Activated CD4-positive, alpha-beta memory T cell treated with anti-CD3 and anti-CD28 coated beads, Interleukin-2, amount 10 ng/mL, durations not matched to agents 7 days and 5 days (primary cell): ENCODE measurements at places on chromosomes 7 and 10. TPM values are rescaled to one million over a fixed set of nuclear protein-coding genes. Genes with fewer than 3 reads are reported as not detected.

The FEZF1 gene
- total RNA-seq, result not detected

- no peak for DNase-seq
These were observed 43.4 kb downstream of the ZNF117 start for GRCh38 chr7:64947252-64948000.

GRCh38 chr10:95987685-95988426, 55.5 kb upstream of the CCNJ start:
- DNase-seq, result no peak

The IDI2 gene
- total RNA-seq, result not detected

DNA sequence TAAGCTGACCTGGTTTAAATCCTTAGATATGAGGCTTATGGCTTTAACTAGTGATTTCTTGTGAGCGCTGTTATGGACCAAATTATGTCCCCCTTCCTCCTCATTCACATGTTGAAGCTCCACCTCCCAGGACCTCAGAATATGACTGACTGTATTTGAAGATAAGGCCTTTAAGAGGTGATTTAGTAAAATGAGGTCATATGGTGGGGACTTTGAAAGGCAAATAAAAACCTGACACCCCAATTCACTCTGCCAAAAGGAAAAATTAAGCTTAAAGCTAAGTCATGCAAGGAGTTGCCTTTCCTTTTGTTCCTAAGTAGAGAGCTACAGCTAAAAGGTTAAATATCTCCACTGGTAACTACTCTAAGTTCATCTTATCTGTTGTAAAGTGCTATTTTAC, 36.4 kb upstream of the FIGNL1 start:
- no peak for DNase-seq

DNA sequence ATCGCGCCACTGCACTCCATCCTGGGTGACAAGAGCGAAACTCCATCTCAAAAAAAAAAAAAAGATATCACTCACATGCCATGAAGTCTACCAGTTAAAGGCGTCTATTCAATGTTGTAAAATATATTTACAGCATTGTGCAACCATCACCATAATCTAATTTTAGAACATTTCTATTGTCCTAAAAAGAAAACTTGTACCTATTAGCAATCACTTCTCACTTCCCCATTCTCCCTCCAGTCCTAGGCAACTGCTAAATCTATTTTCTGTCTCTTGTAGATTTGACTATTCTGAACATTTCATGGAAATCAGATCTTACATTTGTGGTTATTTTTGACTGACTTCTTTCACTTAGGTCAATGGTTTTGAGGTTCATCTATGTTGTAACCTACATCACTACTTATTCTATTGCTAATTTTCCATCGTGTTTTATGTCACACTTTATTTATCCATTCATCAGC, 25.2 kb upstream of the OTUD1 start:
- DNase-seq, result no peak

The GPER1 gene
- total RNA-seq, result not detected
